ENCODE measurements at places on chromosomes 3 and 15.
A peak's percentile ranks its signal among the peaks of the same experiment; 100 is the strongest.

DNA sequence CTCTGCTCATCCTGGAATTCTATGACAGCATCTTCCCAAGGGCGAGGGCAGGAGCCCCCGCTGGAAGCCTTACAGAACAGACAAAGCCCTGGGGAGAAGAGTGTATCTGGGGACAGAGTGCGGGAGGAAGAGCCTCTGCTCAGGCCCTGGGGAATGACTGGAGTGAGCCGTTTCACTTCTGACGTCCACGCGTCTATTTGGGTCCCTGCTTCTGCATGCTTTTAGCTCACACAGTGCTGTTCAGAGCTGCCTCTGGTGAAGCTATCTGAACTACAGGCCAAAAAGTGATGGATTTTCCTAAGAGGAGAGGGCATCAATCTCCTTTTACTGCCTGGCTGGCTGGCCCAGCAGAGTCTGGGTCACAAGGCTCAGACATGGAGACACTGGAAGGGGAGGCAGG lies 311.8 kb downstream of the NTRK3 start:
- peak; percentile 26 for DNase-seq

- peak; percentile 69 for DNase-seq
These were observed 550.5 kb upstream of the AGTR1 start for GRCh38 chr3:148146947-148147826.

DNA sequence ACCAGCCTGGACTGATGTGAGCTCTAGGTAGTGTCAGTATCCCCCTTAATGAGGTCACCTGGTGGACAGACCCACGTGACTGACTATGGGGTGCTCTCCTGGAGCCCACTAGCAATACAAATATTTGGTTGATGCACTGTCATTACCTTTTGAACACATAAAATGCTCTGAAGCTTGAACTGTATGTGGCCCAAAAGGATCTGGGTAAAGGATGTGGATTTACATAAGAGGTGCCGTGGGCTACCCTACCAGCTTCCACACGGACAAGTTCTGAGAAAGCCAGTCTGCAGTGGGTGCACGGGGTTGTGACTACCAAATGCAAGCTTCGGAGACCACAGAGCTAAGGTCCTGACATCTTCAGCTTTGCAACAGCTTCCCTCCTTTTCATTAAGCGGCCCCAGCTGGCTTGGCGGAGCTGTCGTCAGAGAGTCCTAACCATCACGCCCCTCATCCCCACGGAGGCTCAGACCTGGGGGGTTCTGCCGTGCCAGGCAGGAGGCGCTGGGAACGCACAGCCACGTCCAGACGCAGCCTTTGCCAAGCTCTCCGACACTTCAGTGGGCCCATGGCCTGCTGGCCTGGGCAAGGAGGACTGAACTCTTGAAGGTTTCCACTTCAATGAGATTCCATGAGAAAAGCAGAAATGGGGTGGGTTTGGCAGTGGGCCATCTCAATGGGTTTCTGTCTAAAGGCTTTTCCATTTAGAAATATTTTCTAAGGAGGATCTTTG lies 228.3 kb downstream of the ADAMTS17 start:
- no peak for DNase-seq

GRCh38 chr15:76512971-76513370 lies 176.4 kb downstream of the ISL2 start:
- DNase-seq, result no peak

- DNase-seq, result no peak
These were observed 60.4 kb downstream of the TRPC1 start for GRCh38 chr3:142784228-142784627.

DNA sequence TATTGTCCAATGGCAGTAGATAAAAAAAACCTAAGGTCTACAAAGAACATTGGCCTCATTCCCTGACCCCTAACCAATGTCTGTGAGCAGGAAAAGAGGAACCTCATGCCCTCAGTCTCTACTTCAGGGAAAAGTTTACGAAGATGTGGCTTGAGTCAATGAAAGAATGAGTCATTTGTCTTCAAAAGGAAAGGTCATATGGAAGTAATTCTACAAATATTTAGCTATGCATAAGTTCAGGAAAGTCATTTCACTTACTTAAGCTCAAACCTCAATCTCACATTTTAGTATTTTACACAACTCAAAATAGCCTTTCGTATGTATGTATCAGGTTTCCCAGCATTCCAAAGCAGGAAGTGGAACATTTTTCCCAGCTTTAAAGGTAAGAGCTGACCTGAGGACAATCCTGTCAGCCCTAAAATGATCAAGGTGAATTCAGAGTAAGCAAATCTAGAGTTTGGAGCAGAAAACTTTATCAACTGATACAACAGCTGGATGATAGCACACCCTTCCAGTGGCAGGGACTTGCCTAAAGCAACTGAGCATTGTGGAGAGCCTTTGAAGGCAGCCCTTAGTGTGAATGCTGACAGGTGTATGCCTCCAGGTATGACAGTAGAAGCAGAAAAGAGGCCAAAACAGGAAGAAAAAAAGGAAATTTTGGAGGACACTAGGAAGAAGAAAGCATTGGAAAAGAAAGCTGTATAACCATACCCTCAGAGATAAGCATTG lies 53.9 kb upstream of the ACKR4 start:
- DNase-seq, result peak; percentile 81

DNA sequence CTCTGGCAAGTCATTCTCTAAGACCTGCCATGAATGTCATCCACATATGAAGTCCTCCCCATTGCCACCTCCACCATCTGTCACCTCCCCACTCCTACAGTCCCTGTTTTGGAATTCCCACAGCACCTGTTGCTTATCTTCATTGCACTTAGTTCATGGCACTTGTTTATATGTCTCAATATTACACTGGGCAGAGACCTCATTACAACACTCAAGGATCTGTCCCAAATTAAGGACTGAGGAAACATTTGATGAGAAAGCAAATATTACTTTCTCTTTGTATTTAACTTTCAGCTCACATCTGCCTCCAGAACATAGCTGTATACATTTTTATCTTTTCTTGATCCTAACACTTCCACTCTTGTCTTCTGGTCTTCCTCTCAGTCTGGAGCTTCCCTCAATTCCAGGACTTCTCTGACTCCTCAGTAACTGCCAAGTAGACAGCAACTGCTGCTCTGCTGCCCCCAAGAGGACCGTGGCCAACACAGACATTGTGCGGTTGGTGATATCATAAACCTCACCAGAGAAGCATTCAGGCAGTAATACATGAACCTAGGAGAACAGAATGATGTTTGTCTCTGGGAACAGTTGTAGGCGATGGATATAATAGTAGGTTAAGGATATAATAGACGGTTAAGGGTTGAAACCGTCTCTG lies 45.0 kb upstream of the FGF12 start:
- no peak for DNase-seq

- no peak for DNase-seq
These were observed 405.4 kb upstream of the TBL1XR1 start for GRCh38 chr3:177602601-177603147.

GRCh38 chr15:53693729-53694475 lies 65.6 kb downstream of the WDR72 start:
- no peak for DNase-seq

- DNase-seq, result no peak
These were observed 378.2 kb upstream of the ALCAM start for GRCh38 chr3:104988496-104988895.

- no peak for DNase-seq
These were observed 72.0 kb downstream of the PDZRN3 start for GRCh38 chr3:73552700-73553099.

DNA sequence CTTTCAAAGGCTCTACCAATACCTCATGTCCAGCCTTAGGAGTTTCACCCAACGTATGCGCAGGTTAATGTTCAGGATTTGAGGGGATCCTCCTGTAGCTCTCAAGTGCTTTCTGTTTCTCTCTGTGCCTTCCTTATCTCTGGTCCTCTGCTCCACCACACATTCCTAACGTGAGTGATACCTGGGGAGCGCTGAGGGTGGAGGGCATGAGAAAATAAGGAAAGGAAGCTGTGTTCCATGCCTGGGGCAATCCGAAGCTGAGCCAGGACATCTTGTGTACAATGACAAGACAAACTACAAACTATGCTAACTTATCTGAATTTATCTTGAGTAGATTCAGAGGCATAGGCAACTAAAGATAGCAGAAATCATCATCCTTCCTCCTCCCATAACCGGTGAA lies 136.4 kb downstream of the SST start:
- DNase-seq, result no peak

DNA sequence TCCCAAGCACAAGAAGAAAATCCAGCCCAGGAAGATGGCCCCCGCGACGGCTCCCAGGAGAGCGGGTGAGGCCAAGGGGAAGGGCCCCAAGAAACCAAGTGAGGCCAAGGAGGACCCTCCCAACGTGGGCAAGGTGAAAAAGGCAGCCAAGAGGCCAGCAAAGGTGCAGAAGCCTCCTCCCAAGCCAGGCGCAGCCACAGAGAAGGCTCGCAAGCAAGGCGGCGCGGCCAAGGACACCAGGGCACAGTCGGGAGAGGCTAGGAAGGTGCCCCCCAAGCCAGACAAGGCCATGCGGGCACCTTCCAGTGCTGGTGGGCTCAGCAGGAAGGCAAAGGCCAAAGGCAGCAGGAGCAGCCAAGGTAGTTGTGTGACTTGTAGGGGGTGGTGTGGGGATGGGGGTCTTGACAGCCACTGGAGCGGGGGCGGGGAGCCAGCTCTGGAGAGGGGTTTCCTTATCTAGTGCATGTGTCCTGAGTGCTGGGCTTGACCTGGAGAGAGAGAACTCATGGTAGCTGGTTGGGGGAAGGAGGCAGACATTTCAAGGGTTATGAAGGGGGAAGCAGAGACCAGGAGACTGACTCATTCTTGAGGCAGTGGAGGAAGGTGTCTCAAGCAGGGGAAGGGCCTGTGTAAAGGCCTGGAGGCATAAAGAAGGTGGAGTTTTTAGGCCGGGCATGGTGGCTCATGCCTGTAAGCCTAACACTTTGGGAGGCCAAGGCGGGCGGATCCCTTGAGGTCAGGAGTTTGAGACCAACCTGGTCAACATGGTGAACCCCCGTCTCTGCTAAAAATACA lies 6.2 kb downstream of the H1-8 start:
- no peak for DNase-seq

- DNase-seq, result no peak
These were observed 60.9 kb downstream of the SLC9C1 start for GRCh38 chr3:112233083-112233482.

DNA sequence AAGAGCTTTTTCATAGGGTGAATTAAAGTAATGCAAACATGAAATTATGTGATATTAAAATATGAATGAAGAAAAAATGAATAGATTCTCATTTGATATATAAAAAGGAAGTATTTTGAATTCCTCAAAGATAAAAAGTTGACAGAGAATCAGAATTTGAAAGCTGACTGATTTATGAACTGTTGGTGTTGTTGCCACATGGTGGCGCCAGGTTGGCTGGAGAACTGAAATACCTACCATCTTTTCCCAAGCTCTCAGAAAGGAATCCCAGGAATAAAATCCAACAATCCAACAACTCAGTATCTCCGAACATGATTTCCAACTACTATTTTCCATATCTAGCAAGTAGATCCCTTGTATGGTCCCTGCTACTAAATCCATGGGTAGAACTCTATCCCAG lies 3.1 kb downstream of the MYRIP start:
- DNase-seq, result no peak

DNA sequence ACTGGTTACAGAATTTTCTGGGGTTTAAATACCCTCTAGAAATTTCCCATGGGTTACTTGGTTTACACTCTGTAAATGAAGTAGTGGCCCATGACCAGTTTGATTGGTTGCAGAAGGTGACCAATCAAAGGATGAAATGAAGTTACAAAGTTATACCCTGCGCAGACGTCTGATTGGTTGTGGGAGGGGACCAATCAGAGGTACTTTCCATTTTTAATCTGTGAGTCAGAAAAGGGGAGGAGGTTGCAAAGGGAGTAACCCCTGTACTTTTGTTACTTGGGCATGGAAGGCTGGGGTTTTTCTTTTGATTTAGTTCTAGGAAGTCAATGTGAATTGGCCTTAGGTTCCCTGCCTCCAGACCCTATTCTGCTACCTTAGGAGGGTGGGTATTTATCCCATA lies 18.7 kb upstream of the APH1B start:
- DNase-seq, result no peak

GRCh38 chr3:15279671-15280402 lies 52.5 kb downstream of the SH3BP5 start:
- no peak for DNase-seq

DNA sequence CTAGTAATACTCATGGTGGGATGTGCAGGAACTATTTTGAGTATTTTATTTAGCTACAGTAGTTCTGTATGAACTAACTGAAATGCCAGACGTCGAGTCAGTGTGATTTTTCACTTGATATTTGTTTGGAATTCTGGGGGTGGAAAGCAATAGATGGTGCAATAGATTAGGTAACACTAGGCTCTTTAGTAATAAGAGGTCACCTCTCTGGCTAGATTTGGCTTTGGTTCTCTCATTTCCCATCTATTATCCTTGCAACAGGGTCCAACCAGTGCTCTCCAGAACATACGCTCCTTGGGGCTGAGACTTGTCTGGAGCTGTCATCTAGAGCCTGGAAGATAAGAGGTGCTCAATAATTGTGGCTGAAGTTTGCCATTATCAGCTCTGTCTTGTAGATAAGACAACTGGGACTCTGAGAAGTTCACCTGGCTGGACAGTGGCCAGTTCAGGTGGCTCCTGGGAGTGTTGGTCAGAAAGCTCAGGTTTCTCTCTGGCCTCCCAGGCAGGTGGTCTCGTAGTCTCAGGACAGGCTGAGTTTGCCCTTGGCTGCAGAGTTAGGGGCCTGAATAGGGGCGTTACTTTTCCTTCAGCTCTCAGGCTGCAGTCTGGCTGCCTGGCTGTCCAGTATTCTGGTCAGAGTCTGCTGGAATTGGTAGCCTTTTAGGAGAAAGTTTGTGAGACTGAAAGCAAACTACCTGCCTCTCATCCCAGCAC lies 277.5 kb upstream of the RGMA start:
- no peak for DNase-seq

GRCh38 chr15:58114812-58115211 lies 23.4 kb upstream of the AQP9 start:
- no peak for DNase-seq

DNA sequence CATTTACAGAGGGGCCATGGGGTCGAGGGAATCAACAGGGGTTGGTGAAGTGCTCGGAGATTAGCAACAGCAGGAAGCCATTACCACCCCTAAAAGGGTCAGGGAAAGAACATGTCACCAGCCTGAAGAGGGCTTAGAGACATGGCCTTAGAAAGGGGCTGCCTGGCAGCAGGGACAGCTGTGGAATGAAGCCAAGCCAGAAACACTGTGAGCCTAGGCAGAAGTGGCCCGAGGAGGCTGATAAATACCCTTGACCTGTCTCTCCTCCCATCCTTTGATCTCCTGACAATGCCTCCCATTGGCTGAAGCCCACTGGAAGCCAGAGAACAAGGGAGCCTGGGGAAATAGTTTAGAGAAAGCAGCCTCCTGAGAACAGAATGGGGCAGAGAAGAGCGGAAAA lies 31.4 kb downstream of the GPD1L start:
- no peak for DNase-seq

- DNase-seq, result peak; percentile 84
These were observed 476.0 kb upstream of the TBL1XR1 start for GRCh38 chr3:177673112-177673914.

GRCh38 chr3:186013312-186013711 lies 75.5 kb upstream of the TRA2B start:
- DNase-seq, result no peak

DNA sequence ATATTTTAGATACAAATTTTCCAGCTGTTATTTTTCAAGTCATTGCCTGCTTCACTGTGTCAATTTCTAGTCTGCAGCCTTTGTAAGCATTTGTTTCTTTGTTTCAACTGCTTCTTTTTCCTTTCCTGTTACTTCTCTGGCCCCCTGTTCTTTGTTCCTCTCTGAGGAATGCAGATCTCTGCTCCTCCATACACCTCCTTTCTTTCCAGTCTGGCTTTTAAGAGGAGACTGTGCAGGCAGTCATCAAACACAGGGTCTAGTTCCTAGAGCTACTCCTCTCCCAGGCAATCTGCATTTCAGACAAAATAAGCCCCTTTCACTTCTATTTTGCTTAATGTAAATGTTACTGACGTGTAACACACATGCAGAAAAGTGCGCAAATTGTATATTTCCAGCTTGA lies 502.9 kb downstream of the PDCD6IP start:
- DNase-seq, result no peak
